ENCODE measurements at places on chromosomes 16 and 17.

- no peak for DNase-seq
These were observed 11.1 kb downstream of the SPATA33 start for GRCh38 chr16:89668790-89669158.

GRCh38 chr17:65662196-65662595, 100.7 kb upstream of the AXIN2 start:
- DNase-seq, result peak; percentile 66

DNA sequence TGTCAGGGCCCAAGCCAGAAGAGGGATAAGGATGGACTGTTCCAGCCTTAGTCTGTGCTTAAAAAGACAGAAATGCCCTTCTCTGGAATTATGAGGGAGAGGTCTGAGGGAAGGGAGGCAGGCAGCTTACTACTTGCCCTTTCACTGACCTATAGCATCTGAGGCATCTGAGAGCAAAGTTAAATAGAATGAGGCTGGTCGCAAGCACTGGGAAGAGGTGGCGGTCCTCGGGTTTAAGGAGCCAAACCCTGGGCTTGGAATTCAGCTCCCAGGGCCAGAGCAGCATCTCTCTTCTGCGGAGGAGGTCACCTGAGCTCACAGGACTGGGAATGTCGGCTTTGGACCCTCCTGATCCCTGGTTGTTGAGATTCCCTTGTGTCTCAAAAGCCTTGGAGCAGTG, 3.1 kb upstream of the LIMD2 start:
- no peak for DNase-seq

GRCh38 chr16:61540216-61540615, 496.0 kb downstream of the CDH8 start:
- no peak for DNase-seq

DNA sequence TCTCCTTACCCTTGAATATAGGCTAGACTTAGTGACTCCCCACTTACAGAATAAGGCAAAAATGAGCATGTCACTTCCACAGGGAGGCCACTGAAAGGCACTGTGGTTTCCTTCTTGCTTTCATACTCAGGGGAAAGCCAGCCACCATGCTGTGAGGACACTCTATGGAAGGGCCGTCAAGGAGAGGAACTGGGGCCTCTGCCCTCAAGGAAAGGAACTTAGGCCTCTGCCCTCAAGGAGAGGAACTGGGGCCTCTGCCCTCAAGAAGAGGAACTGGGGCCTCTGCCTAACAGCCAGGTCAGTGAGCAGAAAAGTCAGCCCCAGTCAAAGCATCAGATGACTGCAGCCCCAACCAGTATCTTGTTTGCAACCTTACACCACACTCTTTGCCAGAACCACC, 30.1 kb downstream of the VPS35 start:
- no peak for DNase-seq

DNA sequence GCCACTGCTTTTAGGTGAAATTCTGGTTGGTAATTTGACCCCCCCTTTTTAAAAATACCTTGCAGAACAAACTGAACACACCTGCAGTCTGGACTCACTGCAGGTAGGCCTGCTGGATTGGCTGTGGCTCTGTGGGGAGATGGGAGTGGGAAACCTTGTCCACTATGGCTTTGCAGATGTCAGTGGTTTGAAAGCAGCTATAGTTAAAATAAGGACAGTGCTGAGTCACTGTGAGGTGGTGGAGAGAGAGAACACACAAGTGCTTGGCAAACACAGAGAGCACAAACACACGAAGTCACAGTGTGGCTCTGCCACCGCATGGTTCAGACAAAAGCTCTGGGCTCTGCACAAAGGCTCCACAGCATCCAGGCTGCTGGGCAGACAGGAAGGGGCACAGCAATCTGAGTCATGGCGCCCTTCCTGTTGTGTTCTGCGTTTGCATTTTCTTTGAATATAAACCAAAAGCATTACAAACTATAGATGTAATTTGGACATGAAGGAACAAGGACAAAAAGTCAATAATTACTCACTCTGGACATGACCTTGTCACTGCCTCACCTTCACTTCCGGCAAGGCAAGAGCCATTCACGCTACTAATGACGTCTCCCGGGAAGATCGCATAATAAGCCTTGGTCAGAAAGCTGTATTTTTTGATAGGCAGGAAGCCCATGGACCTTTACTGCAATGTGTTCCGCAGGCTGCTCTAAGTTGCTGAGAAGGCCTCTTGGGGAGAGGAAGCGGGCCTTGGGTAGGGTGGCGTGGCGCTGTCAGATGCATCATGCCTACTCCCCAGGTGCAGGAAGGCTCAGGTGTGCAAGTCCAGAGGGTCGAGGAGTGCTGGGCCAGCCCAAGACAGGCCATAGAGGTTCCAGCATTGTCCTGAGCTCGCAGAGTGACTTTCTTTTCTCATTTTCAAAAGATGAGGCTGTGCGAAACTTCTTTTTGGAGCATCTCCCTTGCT, 60.1 kb upstream of the MED9 start:
- DNase-seq, result peak; percentile 63
